Daoy (cell line): ENCODE measurements at places on chromosomes 5 and 9. TPM values are rescaled to one million over a fixed set of nuclear protein-coding genes. Genes with fewer than 3 reads are reported as not detected.

DNA sequence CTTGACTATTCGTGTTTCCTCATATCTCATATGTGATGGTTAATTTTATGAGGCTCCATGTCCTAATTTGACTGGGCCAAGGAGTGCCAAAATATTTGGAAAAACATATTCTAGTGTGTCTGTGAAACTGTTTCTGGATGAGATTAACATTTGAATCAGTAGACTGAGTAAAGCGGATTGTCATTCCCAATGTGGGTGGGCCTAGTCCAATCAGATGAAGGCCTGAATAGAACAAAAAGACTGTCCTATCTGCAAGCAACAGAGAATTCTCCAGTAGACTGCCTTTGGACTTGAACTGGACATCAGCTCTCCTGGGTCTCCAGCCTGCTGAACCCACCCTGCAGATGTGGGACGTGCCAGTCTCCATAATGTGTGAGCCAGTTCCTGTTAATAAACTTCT lies 13.5 kb upstream of the SLCO4C1 start:
- DNase-seq, result no peak

GRCh38 chr5:110054240-110054639 lies 364.5 kb downstream of the MAN2A1 start:
- DNase-seq, result peak; percentile 24

GRCh38 chr9:7756088-7756487 lies 43.5 kb downstream of the DMAC1 start:
- DNase-seq, result no peak

DNA sequence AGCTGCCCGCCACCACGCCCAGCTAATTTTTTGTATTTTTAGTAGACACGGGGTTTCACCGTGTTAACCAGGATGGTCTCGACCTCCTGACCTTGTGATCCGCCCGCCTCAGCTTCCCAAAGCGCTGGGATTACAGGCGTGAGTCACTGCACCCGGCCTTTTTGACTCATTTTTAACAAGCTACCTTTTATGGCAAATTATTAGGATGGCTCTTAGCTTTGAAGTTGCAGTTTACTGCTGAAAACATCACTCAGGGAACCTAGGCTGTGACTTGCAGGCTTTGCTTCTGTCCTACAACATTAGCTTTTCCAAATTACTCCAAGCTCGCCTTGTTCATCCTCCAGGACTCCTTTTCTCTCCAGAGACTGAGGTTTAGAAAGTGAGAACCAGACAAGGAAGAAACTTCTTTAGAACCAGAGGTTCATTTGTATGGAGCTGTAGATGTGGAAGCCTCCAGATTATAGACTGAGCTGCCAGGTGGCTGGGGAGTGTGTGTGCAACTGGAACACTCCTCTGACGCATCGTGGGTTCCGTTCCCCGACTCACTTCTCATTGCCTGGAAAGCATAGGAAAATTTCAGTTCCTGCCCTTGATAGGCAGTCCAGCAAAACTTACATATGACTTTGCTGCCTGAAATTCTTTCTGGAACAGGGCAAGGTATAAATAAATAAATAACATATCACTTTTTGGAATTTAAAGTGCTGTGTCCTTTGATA lies 23.8 kb upstream of the SPTAN1 start:
- peak; percentile 19 for DNase-seq

SIMC1 gene
- total RNA-seq, result 9.5 and 12.4 TPM in 2 replicates

LCN9 gene
- not detected in 2 replicates for total RNA-seq

DNA sequence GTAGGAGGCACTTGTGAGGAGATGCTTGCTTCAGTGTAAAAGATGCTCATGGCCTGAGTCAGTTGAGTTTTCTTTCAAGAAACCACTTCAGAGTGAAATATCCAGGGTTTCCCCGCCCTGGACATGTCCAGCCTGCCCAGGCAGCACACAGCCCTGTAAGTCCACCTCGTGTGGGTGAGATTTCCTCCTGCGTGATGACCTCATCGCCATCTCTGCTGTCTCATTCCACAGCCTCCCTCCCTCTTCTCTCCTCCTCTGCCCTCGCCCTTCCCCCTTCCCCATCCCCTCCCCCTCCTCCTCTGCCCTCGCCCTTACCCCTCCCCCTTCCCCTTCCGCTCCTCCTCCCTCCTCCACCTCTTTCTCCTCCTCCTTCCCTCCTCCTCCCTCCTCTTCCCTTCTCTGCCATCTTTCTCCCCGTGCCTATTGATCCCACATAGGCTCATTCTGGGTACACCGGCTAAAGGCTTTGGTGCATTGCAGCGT lies 34.0 kb upstream of the NCS1 start:
- DNase-seq, result peak; percentile 94

DNA sequence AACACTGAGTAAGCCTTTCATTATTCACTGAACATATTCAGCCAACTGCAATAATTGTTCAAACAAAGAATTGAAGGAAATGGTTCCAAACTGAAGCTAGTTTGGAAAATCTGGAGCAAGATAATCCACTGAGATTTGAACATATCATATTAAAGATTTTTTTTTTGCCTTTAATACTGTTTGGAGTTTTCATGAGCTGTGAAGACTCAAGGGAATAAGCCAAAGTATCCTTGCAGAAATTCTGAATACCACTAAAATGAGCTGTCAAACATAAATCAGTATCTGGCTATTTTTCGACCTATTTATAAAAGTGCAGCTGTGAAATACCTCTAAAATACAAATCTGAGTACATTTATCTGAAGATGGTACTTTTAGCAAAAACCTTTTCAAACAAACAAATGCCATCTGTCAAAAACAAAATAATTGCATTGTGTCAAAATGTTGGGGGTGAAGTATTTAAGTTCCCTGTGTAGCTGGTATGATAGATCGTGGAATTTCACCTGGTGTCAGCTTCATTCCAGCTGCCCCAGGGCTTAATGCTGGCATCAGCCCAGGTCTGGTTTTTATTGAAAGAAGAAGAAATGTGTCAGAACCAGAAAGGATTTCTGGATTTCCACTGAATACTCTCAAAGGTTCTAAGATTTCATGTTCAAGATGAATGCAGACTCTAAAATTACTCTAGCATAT lies 149.0 kb upstream of the GRAMD2B start:
- no peak for DNase-seq

DNA sequence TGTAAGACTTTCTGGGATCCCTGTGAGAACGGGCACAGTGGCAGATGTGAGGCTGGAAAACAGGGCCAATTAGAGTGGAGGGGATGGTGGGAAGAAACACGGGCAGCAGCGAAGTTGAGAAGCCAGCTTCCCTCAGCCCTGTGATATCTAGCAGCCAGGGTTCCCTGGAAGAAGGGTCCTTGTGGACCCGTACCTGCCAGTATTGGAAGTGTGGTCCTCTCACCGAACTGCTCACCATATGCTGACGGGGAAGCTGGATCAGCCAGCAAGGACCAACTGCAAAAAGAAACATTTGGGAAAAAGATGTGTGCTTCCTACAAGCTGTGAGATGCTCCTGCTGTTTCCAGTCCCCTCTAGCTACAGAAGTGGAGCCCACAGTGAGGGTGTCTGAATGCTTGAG lies 13.6 kb downstream of the CKMT2 start:
- no peak for DNase-seq

IFNA21 gene
- total RNA-seq, result not detected in 2 replicates

DNA sequence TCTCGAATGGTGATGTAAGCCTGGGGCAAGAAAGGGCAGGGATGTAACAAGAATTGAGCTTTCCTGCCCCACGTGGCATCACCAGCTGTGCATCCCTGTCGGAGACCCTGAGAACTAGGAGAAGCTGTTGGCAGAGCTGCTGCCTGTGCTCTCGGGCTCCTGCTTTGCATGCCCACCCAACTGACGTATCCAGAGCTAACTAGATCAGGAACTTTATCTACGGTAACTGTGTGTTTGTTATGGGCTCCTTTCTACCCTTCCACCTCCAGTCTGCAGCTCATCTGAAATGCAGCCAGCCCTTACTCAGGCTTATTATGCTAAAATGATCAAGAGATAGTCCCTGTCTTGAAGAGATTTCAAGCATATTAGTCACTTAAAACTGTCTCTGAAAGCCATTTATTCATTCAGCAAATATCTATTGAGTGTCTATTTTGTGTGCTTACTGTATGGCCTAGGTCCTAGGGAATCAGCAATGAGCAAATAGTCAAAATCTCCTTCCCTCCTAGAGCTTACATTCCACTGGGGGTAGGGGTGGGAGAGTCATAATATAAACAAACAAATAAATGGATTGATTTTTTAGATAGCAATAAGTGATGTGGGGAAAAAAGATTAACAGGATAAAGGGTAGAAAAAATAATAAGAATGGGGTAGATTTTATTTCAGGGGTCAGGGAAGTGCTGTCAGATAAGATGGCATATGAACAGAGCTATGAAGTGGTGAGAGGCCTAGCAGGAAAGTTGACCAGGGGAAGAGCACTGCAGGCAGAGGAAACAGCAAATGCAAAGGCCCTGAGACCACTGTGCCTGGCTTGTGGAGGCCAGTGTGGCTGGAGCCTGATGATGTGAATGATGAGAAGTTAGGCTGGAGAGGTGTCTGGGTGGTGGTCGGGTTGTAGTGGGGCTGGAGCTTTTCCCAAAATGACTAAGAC lies 118.2 kb downstream of the GALNT10 start:
- peak; percentile 57 for DNase-seq

GRCh38 chr5:173598686-173599085 lies 17.8 kb downstream of the BOD1 start:
- DNase-seq, result peak; percentile 66

DNA sequence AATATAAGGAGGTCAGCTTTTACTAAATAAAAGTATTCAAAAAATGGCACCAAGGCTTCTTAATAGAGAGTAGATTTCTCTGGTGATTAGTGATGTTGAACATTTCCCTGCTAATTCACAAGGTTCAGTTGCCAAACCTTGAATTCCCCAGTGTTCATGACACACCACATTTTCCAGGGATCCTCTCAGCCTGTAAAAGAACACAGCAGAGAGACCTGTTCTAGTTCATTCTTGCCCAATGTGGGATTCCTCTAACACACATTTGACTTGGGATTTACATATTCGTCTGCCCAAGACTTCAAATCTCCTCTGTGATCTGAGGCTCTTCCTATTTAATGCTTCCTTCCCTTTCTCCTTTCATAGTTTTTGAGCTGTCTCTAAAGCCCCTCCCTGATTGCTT lies 273.2 kb upstream of the CDH9 start:
- DNase-seq, result no peak

DNA sequence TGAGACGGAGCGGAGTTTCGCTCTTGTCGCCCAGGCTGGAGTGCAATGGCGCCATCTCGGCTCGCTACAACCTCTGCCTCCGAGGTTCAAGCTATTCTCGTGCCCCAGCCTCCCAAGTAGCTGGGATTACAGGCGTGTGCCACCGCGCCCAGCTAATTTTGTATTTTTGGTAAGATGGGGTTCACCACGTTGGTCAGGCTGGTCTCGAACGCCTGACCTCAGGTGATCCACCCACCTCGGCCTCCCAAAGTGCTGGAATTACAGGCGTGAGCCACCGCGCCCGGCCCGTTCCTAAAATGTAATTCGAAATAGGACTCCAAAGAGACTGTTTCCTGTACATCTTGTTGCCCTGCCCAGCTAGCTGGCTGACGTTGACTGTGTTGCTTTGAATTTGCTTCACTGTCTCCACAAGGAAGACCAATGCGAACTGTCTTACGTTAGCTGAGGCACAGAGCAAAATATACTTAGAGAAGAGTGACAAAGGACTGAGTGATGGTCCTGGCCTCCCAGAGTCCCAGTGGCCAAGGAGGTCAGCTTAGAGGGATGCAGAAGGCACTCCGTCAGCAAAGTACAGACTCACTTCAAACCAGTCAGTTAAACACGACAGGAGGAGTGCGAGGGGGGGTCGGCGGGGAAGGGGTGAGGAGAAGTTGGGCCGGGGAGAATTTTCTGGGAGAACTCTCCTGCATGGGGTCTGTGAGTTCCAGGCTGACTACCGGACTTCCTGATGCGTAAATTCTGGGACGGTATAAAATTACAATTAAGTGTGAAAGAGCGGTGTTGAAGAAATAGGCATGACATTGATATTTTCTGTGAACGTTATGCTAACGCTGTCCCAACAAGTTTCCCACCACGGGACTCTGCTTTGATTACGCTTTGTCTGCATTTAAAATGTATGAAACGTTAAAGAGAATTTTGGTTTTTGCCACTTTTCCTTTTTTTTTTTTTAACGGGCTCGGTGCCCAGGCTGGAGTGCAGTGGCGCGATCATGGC lies 6.8 kb upstream of the TRIM41 start:
- peak; percentile 66 for DNase-seq

DNA sequence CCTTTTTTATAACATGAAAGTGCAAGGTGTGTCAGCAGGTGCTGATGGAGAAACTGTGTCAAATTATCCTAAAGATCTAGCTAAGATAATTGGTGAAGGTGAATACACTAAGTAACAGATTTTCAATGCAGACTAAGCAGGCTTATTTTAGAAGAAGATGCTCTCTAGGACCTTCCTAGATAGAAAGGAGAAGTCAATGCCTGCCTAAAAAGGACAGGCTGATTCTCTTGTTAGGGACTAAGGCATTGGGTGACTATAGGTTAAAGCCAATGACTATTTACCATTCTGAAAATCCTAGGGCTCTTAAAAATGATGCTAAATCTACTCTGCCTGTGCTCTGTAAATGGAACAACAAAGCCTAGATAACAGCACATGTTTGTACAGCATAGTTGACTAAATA lies 1682.4 kb downstream of the MAT2B start:
- DNase-seq, result no peak

GRCh38 chr9:84151236-84151635 lies 170.6 kb downstream of the RMI1 start:
- no peak for DNase-seq

URM1 gene
- 58.5 and 83.0 TPM in 2 replicates for total RNA-seq

SH3RF2 gene
- total RNA-seq, result 11.6 and 11.9 TPM in 2 replicates

- DNase-seq, result peak; percentile 65
Observed at GRCh38 chr9:97632248-97632984, 752 bp downstream of the TSTD2 start.

- no peak for DNase-seq
Observed at GRCh38 chr5:128815201-128815600, 150.1 kb upstream of the SLC27A6 start.

GRCh38 chr5:103060424-103060954 lies 59.4 kb downstream of the GIN1 start:
- no peak for DNase-seq

CYFIP2 gene
- 7.6 and 8.5 TPM in 2 replicates for total RNA-seq

ITK gene
- not detected in 2 replicates for total RNA-seq

- no peak for DNase-seq
Observed at GRCh38 chr5:153700940-153701339, 210.5 kb downstream of the GRIA1 start.

- DNase-seq, result no peak
Observed at GRCh38 chr5:109964136-109964535, 274.4 kb downstream of the MAN2A1 start.

- no peak for DNase-seq
Observed at GRCh38 chr5:125258615-125259014, 512.2 kb upstream of the ZNF608 start.

ST8SIA4 gene
- total RNA-seq, result 0.09 and 2.1 TPM in 2 replicates

- peak; percentile 68 for DNase-seq
Observed at GRCh38 chr5:59066367-59067163, 483.7 kb downstream of the RAB3C start.

DNA sequence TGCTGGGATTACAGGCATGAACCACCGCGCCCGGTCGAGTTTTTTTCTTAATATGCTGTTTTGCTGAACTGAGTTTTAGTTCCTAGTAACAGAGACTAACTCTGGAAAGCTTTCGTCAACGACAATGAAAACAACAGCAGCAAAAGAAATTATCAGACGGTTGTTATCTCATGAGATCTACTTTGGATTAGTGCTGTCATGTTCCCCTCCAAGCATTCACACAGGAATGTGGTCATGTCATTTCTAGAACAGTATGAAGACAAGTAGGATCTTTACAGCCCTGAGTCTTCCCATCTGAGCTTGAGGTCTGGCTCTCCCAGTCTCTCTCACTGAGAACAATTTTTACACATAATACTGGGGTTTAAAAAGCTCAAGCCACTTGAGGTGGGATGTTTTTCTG lies 4.0 kb upstream of the ANKRD33B start:
- DNase-seq, result no peak

ABLIM3 gene
- 6.4 and 10.6 TPM in 2 replicates for total RNA-seq
